ENCODE measurements at places on chromosomes 6 and 20.

- DNase-seq, result no peak
Observed at GRCh38 chr20:38127920-38128528, 37.0 kb downstream of the TGM2 start.

- no peak for DNase-seq
Observed at GRCh38 chr6:145026267-145026679, 709.0 kb downstream of the EPM2A start.

GRCh38 chr6:2807342-2808090, 34.1 kb downstream of the SERPINB1 start:
- no peak for DNase-seq

DNA sequence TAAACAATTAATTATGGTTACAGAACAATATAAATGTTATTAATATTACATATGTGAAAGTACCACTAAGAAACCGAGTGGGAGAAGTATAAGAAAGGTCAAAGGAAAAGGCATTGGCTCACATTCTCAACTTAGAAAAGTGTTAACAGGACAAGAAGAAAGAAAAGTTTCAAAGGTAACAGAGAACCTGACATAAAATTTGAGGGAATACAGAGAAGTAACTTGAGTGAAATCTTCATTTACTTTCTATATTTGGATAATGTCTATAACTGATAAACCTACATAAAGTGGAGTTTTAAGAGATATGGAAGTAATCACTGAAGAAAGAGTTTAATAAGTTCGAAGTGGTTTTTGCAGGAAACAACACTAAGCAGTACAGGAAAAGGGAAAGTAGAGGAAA, 30.1 kb downstream of the REPS1 start:
- no peak for DNase-seq

GRCh38 chr6:167404385-167405049, 79.6 kb downstream of the TTLL2 start:
- DNase-seq, result no peak

GRCh38 chr20:36526521-36527011, 14.8 kb upstream of the MYL9 start:
- no peak for DNase-seq
